ENCODE measurements at places on chromosomes 3 and 15.

- DNase-seq: no peak
Observed at GRCh38 chr15:67181221-67181639, 73.2 kb downstream of the AAGAB start.

- DNase-seq: no peak
Observed at GRCh38 chr3:104547031-104547430, 819.7 kb upstream of the ALCAM start.

DNA sequence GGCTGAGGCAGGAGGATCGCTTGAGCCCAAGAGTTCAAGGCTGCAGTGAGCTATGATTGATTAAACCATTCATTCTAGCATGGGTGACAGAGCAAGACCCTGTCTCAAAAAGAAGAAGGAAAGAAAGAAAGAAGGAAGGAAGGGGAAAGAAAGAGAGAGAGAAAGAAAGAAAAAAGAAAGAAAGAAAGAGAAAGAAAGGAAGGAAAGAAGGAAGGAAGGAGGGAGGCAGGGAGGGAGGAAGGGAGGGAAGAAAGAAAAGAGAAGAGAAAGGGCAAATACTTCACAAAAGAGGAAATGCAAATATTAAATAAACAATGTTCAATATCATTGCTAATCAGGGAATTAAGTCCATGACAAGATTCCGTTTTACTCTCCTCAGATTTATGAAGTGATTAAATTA is 4.0 kb upstream of the KIF7 start:
- DNase-seq: no peak

DNA sequence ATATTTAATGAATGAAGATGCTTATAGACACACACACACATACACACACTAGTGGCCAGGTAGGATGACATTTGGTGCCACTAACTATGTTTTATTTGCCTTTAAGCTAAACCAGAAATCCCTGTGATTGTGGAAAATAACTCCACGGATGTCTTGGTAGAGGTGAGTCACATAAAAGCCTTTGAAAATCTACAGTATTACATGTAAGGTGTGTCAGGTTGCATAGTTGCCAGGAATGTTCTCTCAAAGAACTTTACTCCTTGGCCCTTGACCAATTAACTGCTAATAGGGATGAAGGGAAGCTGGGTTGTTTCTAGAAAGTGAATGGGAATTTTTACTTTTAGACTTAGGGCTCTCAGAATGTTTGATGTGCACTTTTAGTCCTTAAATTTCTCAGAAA is 9.9 kb downstream of the ZBED2 start:
- DNase-seq: no peak

- DNase-seq: no peak
Observed at GRCh38 chr3:133130168-133130567, 92.0 kb downstream of the TMEM108 start.

DNA sequence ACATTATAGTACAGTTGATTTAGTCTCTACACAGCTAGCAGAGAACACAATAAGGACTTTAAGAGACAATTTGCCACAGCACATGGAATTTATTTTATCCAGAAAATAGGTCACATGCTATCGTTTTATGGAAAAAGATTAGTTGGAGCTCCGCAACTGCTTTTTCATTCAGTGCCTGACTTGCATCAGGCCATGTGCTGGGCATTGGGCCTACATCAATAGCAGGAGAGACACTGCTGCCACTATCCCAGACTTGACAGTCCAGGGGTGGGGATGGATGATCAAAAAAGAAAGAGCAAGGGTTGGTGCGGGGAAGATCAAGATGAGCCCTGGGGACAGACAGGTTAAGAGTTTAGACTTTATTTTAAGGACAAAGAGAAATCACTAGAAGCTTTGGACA is 75.2 kb upstream of the C3orf80 start:
- peak; percentile 46 for DNase-seq

DNA sequence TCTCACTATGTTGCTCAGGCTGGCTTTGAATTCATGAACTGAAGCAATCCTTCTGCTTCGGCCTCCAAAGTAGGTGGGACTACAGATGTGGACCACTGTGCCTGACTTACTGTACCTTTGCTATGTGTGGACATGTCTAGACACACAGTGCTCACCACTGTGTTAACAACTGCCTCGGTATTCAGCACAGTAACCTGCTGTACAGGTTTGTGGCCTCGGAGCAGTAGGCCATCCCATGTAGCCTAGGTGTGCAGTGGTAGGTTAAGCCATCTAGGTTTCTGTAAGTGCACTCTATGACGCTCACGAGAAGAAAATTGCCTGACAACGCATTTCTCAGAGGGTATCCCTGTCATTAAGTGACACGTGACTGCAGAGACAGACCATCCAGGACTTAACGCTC is 70.3 kb downstream of the TAMM41 start:
- DNase-seq: no peak

DNA sequence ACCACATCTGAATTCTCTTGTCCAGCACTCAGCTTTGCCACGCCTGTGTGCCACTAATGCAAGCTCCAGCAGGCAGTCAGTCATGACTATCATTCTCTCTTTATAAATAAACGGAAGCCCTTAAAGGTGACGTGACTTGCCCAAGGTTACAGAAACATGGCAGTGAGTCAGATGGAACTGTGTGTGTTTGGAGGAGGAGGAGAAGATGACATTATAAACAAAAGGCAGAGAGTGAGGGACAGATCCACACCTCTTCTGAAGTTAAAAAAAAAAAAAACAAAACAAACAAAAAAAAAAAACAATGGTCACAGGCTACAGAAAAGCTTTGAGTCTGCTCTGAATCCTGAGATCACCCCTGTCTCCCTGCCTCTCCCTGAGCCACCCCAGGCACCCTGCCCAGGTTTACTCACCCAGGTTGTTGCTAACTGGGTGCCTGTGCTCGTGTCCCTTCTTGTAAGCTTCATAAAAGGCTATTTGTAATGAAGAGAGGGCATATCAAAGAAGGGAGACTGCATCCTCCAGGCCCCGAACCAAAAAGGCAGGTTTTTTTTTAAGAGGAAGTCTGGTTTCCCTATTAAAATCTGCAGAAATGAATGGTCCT is 119.7 kb upstream of the PHLDB2 start:
- no peak for DNase-seq

GRCh38 chr3:115823083-115823482 is 199.8 kb downstream of the GAP43 start:
- no peak for DNase-seq

DNA sequence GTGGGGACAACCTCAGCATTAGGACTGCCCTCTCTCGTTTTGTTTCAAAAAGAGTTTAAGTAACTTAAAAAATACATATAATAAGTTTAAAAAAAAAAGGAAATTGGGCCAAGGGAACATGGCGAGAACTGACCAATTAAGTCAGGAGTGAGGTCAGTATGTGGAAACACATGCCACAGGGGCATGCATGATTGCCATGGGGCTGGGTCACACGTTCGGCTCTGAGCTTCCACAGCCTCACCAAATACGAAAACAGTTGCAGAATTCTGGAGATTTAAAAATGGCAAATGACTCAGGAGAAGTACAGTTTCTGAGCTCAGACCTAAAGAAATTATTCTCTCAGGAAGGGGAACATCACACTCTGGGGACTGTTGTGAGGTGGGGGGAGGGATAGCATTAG is 24.1 kb downstream of the PDE8A start:
- DNase-seq: no peak

- DNase-seq: no peak
Observed at GRCh38 chr3:159904911-159905310, 83.7 kb upstream of the IL12A start.

DNA sequence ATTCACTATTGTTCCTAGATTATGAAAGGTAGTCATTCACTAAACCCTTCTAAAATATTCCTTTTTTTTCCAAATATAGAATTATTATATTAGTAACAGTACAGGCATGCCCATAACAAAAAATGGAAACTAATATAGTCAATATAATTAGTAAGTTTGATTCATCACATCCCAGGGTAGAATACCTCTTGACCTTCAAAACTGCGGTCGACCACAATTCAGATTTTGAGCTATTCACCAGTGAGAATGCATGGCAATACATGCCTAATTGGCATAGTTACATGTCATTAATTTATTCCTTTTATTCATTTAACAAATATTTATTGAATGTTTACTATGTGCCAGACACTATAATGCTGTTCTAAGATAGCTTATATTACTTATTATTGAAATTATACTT is 98.0 kb downstream of the CHL1 start:
- no peak for DNase-seq

- DNase-seq: peak; percentile 47
Observed at GRCh38 chr3:172749230-172749965, 1.1 kb upstream of the ECT2 start.

DNA sequence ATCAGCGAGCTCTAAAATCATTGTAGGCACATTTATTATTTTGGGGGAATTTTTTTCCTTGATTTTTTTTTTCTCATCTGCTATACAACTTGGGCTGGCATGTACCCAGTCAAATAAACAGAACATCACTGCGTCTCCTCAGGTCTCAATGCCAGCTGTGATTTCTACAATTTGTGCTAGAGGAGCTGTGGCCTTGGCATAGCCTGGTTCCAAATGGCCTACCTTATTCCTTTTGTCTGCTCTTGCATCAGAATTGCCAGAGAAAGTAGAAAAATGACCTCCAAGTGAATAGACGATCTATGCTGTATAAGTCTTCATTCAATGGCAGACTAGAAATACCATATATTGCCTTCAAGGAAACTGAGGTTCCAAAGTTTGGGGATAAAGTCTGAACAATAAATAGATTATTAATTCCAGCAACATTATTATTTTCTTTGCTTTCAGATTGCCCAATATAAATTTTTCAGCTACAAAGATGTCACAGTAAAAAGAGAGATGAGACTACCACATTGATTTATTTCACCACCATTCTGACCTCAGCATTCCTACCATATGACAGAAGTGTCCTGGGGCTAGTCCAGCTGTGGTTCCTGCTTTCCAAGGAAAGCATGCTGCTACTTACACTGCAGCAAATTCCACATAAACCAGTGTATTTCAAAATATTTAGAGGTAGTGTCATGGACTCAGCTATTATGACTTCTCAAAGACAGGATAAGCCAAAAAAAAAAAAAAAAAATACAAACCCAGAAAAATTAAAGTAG is 493.9 kb upstream of the ZNF385D start:
- DNase-seq: peak; percentile 31

DNA sequence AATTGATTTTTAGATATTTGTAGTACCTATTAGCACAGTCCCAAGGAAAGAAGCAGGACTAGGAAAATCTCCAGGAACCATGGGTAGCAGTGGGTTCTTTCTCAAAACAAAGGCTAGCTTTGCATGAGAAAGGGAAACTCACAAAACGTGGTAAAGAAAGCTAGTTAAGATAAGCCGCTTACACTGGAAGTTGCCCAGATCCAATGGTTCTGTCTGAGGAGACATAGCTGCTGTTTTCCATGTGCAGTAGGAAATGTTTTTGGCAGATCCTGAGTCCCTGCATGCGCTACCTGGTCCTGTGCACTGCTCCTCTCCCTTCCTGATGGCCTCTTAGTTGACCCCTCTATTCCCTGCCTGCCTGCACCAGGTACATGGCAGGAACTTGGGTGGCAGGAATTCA is 60.4 kb downstream of the TFG start:
- no peak for DNase-seq

All from right cardiac atrium (tissue), 5 donors.